ENCODE measurements at places on chromosomes 7 and 10. TPM values are rescaled to one million over a fixed set of nuclear protein-coding genes. Genes with fewer than 3 reads are reported as not detected.

Gene ABCA13
- 0.05 TPM for total RNA-seq

Gene MSS51
- total RNA-seq, result 0.31 TPM

Gene HBP1
- total RNA-seq, result 29.4 TPM

Gene CALHM1
- total RNA-seq, result not detected

Gene ADCYAP1R1
- total RNA-seq, result not detected

GRCh38 chr10:35699848-35700486, 57.9 kb upstream of the FZD8 start:
- DNase-seq, result no peak
- no peak overlapping the region for H3K27ac ChIP-seq
- H3K36me3 ChIP-seq, result no peaks in the 10 kb centered on the region
- H3K27me3 ChIP-seq, result peaks cover 13% of the 10 kb centered on the region
- H3K4me1 ChIP-seq, result no peaks in the 10 kb centered on the region

DNA sequence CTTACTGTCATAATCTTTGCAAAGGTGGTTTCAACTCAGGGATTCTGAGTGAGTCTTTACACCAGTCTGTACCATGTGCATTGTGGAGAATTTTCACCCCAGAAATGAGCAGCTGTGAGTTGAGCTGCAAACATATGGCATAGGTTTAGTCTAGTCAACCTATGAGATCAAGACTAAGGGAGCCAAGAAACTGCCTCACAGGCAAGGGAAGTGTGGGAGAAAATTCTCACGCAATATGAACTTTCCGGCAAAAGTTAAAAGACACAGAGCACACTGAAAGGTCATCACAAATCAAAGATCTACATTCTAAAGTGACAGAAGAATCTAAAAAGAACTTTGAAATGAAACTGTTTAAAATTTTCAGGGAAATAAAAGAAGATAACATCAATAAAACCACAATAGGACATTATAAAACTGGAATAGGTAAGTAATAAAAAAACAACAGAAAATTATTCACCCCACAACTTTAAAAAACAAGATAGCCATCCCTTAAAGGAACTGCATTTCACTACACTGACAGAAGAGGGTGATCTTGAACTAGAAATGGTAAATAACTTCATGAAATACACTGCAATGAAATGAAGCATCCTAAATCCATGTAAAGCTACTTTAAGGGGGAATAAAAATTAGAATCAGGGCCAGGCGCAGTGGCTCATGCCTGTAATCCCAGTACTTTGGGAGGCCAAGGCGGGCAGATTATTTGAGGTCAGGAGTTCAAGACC, 63.5 kb downstream of the LGI1 start:
- DNase-seq, result peak; percentile 48
- peaks cover 13% of the 10 kb centered on the region for H3K4me1 ChIP-seq
- H3K4me3 ChIP-seq, result no peak overlapping the region
- no peaks in the 10 kb centered on the region for H3K36me3 ChIP-seq

DNA sequence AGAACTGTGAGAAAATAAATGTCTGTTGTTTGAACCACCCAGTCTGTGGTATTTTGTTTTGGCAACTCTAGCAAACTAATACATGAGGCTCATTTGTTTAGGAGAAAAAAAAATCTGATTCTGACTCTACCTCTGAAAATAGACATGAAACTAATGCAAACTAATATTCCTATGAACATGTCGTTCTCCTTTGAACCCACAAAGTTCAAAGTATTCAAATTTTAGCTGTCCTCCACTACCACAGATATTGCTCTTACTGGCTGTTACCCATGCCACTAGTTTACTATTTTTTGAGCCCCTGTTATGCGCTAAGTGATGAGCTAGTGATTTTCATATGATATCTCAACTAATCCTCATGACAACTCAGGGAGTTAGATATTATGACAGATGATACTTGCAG, 58.8 kb upstream of the ZNF804B start:
- no peaks in the 10 kb centered on the region for H3K36me3 ChIP-seq
- H3K27me3 ChIP-seq, result peaks cover 2% of the 10 kb centered on the region
- no peak overlapping the region for H3K4me3 ChIP-seq
- no peak for DNase-seq

GRCh38 chr7:123004931-123005330, 9.4 kb upstream of the TAS2R16 start:
- no peaks in the 10 kb centered on the region for H3K4me1 ChIP-seq
- H3K4me3 ChIP-seq, result no peak overlapping the region
- H3K27ac ChIP-seq, result no peak overlapping the region

GRCh38 chr7:65907501-65908198, 34.8 kb downstream of the VKORC1L1 start:
- H3K4me3 ChIP-seq, result no peak overlapping the region
- H3K4me1 ChIP-seq, result 0 out of 2 replicates have a peak, but pooled peaks cover 6% of the 10 kb centered on the region
- no peak overlapping the region for H3K27ac ChIP-seq
- DNase-seq, result no peak
- H3K27me3 ChIP-seq, result no peaks in the 10 kb centered on the region

GRCh38 chr10:75538144-75538543, 106.7 kb downstream of the LRMDA start:
- H3K4me1 ChIP-seq, result no peaks in the 10 kb centered on the region
- H3K36me3 ChIP-seq, result no peaks in the 10 kb centered on the region
- no peak overlapping the region for H3K4me3 ChIP-seq
- peaks cover 12% of the 10 kb centered on the region for H3K27me3 ChIP-seq

DNA sequence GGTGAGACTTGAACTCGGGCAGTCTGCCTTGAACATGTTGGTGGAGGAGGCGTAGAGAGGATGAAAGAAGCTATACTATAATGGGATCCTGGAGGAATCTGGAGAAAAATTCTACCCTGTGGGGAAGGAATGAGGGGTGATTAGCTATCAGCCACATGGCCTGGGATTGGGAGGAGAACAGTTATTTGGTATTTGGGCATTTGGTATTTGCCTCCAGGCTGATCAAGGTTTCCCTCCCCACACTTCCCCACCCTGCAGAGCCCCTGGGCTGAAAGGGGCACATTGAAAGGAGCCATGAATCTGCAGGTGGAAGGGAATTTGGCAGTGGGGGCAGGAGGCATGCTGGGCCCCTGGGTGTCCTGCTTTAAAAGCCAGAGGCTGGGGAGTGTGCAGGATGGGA, 235.3 kb downstream of the INHBA start:
- peaks cover 15% of the 10 kb centered on the region for H3K4me1 ChIP-seq
- no peak for DNase-seq
- no peak overlapping the region for H3K27ac ChIP-seq
- peaks cover 3% of the 10 kb centered on the region for H3K27me3 ChIP-seq

DNA sequence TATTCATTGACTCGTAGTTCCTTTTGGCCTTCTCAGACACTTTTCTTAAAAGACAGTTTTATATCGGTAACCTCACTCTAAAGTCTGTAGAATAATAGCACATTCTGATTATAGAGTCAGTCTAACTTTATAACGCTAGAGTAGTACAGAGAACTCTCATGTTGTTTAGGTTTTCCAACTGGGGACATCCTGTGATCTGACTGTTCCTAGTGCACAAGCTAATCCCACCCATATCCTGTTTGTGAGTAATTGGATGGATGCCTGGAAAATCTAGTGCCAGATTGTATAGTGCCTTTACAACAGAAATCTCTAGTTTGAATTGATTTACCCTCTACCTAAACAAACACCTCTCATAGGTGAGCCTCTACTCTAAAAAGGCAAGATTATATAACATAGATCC, 107.4 kb downstream of the ZEB1 start:
- peak overlapping the region; percentile 70 for H3K4me3 ChIP-seq
- H3K36me3 ChIP-seq, result peaks cover 17% of the 10 kb centered on the region
- peak overlapping the region; percentile 92 for H3K27ac ChIP-seq

DNA sequence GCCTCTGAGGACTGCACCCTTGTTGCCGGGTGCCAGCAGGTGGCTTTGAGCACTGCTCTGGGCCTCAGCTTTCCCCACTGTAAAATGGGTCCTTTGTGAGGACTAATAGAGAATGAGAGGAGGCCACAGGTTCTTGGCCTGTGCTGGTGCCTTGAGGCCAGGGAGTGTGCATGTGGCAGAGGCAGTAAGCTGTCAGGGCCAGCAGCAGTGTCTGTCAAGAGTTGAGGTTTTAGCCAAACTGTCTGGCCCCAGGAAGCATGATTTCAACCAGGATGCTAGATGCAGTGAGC, 13.5 kb downstream of the NACAD start:
- no peaks in the 10 kb centered on the region for H3K4me1 ChIP-seq
- DNase-seq, result no peak
- no peak overlapping the region for H3K27ac ChIP-seq
- peaks cover 12% of the 10 kb centered on the region for H3K36me3 ChIP-seq
- H3K27me3 ChIP-seq, result peaks cover 4% of the 10 kb centered on the region

DNA sequence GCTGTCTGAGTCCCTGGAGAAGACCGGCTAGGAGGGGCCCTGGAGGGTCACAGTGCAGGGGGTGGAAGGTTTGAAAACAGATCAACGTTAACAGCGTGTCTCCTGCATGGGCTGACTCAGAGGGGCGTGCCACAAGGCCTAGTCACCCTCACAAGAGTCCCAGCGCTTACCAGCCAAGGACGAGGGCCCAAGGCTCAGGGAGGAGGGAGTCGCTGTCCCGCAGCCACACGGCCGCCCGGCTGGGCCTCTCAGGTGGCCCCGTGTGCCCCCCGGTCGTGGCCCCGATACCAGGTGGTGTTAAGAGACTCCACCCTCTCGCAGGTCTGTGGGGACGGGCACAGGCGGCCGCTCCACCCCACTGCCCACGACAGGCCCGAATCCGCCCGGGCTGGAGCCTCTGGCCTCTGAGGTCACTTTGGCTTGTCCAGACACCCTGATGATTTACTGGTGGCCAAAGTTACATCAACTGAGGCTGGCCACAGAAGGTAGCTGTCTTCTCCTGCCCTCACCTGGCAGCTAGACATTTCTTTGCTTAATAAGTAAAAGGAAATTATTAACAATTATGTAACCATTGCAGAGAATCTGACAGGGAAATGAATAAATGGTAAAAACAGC, 34.0 kb downstream of the FAM20C start:
- peaks cover 2% of the 10 kb centered on the region for H3K27me3 ChIP-seq
- H3K27ac ChIP-seq, result no peak overlapping the region
- H3K4me3 ChIP-seq, result no peak overlapping the region

All from HFFc6 (cell line).